ENCODE measurements at places on chromosomes 4 and X.

- DNase-seq: no peak
Measured at GRCh38 chrX:138946926-138947325, 235.4 kb upstream of the FGF13 start.

DNA sequence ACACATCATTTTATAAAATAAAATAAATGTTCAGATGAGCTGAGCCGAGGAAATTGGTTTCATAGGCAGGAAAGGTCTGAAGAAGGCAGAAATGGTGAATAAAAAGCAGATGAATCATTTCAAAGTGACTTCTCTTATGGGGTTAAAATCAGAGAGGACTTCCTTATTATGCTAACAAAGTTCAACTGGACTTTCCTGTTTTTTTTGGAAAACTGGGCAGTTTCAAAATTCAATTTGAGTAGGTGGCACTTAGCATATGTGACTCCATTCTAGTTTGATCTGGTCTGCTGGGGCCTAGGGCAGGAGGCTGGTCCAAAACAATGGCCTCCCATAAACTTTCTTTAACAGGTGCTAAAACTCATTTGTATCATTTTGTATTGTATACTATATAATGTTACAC, 1794.9 kb upstream of the TENM3 start:
- no peak for DNase-seq

- DNase-seq: no peak
Measured at GRCh38 chr4:146370841-146371240, 150.9 kb downstream of the SLC10A7 start.

DNA sequence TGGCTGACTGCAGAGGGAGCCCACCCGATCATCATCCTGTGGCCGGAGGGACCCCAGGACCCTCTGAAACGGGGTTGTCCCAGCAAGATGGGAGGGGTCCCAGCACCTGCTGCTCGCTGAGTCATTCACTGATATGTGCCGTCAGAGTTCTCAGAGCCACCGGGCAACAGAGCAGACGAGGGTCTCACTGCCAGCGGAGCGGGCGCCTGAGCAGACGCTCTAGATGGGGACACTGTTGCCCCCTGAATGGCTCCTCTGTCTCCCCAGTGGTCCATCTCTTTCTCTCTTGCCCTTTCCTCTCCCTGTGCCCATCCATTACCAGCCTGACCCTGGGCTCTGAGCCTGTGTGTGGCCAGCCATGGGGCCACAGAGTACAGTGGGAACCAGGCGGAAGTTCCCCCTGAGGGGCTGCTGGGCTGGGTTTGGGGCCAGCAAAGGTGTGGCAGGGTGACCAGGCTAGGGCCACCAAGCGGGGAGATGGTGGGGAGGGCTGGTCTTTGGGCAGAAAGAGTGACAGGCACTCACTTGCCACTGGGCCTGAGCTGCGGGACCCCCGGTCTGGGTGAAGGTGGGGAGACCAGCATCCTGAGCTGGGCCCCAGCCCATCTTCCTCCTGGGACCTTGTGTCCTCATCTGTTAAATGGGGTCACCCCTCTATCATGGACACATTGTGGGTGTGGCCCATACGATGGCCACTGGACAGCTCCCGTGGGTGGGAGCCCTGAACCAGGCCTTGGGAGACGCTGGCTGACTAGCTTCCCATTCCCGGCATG, 90.9 kb downstream of the HMX1 start:
- no peak for DNase-seq

DNA sequence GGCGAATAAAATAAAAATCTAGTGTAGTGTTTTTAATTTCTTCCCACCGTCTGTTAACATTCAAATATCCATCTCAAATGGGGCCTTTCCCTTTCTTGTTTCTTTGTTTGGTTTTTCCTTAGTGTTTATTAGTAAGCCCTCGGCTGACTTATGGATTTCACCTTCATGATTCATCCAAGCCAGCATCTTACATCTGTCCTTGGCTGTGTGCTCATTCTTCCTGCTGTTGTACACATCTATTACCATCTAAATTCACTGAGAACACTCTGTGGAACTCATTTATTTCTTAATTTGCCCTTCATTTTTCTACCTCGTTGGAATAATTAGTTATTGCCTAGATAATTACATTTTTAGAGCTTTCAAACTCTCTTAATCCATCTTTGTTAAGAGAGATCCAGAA, 84.9 kb downstream of the SPCS3 start:
- no peak for DNase-seq

- DNase-seq: no peak
Measured at GRCh38 chr4:1521821-1522361, 115.6 kb upstream of the NKX1-1 start.

DNA sequence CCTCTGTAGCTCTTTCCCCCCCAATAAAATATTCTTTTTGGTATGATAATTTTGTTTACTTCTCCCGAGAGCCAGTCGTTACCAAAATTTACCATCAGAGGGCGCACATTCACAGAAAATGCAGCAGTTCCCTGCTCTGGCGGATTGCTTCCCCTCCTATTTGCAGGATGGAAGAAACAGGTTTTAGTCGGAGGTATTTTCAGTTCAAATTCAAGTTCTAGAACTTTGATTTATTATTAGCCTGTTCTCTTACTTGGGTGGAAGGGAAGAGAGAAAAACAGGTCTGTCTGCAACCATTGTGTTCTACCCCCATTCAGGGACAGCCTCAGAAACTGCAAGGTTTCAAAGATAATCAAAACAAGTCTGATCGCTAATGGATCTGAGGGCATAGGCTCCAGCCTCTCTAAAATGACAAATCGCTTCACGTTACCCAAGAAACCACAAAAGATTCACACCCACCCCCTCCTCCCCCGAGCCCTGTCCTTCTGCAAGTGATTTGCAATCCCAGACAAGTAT, 263.8 kb upstream of the RPS6KA3 start:
- DNase-seq: peak; percentile 55

DNA sequence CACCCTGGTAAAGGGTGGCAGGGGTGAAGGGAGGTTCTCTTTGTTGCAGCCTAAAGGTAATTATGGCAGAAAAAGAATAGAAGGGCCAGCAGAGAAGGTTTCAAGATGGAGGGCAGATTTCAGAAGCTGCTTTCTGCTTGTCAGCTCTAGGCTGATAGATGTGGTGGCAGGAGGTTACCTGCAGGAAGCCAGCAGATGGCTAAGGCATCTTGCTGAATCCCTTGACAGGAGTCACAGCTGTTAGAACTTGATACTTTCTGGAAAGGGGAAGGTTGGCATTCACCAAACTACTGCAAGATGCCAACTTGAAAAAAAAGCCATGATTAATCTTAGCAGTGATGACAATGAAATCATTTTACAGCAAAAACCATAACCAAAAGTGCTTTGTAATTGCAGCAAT, 69.5 kb upstream of the CBLL2 start:
- DNase-seq: no peak

GRCh38 chr4:8383451-8384160, 56.9 kb downstream of the ACOX3 start:
- DNase-seq: no peak

DNA sequence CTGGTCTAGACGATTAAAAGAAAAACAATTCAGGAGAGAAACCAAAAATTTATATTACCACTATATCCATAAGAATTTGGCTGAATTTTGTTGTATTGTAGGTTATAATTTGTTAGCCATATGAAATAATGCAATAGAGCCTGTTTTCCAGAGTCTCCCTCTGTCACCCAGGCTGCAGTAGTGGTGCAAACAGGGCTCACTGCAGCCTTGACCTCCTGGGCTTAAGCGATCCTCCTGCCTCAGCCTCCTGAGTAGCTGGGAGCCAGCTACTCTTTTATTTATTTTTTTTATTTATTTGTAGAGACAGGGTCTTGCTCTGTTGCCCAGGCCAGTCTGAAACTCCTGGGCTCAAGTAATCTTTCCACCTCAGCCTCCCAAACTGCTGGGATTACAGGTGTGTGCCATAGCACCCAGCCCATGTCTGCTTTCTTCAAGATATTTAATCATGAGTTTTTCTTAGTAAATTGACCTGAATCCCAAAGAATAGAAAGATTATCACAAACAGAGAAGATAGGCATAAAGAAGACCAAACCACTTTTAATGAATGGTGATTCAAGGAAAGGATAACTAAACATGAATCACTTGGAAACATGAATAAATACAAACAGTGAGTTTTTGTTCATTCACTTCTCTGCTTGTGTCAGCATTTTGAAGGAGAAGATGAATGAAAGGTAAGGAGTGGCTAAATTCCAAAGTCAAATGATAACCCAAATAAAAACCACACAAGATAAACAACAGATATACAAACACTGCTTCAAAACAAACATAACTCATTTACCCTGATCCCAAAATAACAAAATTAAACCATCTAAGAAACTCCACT, 82.1 kb downstream of the PPP3CA start:
- no peak for DNase-seq

DNA sequence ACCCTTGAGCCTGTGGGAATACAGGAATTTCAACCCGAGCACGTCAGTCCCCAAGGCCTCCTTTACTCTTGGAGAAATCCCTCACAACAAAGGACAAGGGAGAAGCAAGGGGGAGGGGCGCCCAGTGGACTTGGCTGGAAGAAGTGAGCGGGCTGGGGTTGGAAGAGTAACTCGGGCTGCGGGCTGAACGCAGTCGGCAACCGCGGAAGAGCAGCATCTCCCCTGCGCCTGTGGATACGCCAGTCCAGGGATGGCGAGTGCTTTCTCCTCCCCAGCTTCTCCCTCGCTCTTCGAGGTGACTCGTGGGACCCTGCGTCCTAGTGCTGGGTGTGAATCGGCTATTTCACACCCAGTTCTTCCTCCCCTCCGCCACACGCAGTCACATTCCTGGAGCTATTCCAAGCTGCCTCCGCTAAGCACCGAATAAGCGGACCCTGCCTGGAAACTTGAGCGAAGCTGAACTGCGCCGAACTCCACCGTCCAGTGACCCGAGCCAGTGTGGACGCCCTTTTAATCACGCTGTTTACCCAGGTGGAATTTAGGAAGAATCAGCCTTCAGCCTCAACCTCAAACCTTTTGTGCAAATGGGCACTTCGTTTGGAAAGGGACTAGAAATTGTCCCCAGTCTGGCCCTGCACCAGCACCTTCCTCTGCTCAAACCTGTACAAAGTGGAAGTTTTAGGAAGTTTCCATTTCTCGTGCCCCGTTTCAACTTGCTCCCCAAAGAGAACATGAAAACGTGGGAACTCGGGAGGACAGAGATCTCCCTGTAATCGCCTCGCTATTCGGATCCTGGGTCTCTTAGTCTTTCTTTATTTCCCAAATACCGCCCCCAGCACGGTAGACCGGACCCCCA, 64.3 kb upstream of the WDR17 start:
- DNase-seq: peak; percentile 84

GRCh38 chr4:188435381-188435780, 296.1 kb downstream of the TRIML1 start:
- DNase-seq: no peak

- no peak for DNase-seq
Measured at GRCh38 chr4:86442881-86443280, 83.0 kb upstream of the MAPK10 start.

DNA sequence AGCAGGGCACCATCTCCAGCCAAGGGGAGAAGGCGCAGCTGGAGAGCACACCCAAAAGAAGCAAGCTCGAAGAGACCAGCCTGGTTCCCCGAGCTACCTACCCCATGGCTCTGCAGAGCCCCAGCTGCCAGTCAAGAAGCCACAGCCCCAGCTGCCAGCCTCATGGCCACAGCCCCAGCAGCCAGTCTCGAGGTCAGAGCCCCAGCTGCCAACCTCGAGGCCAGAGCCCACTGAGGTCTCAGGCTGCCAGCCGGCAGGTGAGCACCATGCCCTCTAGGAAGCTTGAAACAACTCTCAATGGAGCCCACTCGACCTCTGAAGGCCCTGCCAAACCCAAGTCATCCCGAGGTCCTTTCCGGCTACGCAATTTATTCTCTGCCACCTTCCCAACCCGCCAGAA, 27.0 kb upstream of the PRPS1 start:
- DNase-seq: no peak

- no peak for DNase-seq
Measured at GRCh38 chr4:78710536-78710935, 65.6 kb upstream of the BMP2K start.

- peak; percentile 62 for DNase-seq
Measured at GRCh38 chrX:149871940-149872339, 9.0 kb upstream of the MAGEA8 start.

- DNase-seq: peak; percentile 54
Measured at GRCh38 chr4:41866799-41867677, 68.2 kb upstream of the TMEM33 start.

- peak; percentile 42 for DNase-seq
Measured at GRCh38 chrX:136608295-136608933, 39.5 kb upstream of the CD40LG start.

GRCh38 chr4:137283737-137284136, 248.6 kb downstream of the PCDH18 start:
- no peak for DNase-seq

- no peak for DNase-seq
Measured at GRCh38 chr4:78169728-78170127, 112.6 kb downstream of the FRAS1 start.

DNA sequence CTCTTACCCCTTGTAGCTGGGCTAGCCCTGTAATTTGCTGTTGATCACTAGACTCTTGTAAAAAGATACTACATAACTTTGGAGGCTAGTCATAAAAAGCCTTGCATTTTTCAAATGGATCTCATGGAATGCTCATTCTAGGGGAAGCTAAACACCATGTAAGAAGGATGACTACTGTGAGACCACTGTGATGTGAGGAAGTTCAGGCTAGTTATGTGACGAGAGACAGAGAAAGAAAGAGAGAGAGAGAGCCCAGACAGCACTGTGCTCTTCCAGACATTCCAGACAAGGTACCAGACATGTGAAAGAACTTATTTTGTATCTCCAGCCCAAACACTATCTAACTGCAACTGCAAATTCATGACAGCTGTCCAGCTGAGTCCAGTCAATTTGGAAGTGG, 404.6 kb upstream of the PITX2 start:
- DNase-seq: no peak

DNA sequence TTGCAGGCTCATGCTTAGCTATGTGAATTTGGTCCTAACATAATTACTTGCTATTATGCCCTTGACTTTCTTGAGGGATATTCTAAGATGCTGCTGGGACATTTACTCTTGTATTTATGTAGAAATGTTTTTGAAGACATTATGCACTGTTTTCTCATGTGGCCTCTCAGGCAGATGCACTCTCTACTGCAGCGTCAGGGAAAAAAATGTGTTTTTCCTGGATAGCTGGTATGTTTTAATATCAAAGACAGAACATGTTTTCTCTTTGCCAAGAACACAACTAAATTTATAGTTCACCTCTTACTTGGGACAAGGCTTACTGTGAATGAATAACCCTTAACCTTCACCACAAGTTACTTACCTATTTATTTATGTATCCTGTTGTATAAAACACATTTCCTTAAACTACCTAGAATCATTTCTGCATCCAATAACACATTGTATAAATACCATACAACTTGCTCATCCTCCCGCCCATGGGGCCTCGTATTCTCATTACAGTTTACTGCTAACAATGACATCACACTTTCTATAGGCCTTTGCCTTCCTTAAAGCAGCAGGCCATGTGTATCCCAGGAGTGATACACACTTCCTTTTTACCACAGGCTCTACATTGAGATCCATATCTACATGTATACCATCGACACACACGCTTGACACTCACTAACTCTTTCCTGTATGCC, 178.7 kb downstream of the SLIT2 start:
- DNase-seq: no peak

DNA sequence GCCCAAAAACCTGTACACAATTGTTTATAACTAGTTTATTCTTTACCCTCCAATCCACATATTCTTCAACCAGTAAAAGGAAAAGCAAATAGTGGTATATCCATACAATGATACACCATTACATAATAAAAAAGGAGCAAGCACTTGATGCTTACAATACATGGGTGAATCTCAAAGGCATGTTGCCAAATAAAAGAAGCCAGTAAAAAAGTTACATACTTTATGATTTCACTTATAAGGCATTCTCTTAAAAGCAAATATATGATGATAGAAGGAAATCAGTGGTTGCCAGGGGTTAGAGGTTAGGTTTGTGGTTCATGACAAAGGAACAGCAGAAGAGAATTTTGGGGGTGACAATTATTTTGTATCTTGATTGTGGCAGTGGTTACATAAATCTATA, 896.1 kb upstream of the LCORL start:
- no peak for DNase-seq

All from WTC11 (cell line).